ENCODE measurements at places on chromosomes 16 and 17.

DNA sequence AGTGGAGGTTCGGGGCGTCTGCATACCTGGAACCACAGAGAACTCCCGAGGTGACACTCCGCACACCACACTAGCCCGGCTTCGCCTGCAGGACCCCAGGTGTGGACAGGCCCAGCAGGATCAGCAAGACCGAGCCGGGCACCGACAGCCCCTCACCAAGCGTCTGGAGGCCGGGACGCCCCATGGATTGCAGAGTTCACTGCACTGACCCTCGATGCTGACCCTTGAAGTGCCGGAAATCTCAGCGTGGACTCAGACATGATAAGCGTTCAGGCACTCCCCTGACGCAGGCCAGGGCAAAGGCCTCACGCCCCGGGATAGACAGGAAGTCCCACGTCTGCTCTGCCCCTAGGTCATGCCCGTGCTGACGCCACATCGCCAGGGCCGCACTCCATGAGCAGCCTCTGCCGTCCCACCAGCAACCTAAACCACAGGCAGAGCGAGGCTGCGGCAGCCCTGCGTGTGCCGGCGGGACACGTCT lies 26.0 kb downstream of the ACSF3 start:
- no peak for DNase-seq

GRCh38 chr17:32567086-32567485 lies 80.3 kb downstream of the CDK5R1 start:
- no peak for DNase-seq

- DNase-seq = no peak
These were observed 3.6 kb downstream of the TAOK2 start for GRCh38 chr16:29977063-29977825.

- peak; percentile 58 for DNase-seq
These were observed 13.8 kb upstream of the CTCF start for GRCh38 chr16:67548265-67549126.

GRCh38 chr17:38617967-38618760 lies 12.4 kb upstream of the SRCIN1 start:
- no peak for DNase-seq

- DNase-seq = no peak
These were observed 16.6 kb upstream of the NOS2 start for GRCh38 chr17:27816946-27817345.

DNA sequence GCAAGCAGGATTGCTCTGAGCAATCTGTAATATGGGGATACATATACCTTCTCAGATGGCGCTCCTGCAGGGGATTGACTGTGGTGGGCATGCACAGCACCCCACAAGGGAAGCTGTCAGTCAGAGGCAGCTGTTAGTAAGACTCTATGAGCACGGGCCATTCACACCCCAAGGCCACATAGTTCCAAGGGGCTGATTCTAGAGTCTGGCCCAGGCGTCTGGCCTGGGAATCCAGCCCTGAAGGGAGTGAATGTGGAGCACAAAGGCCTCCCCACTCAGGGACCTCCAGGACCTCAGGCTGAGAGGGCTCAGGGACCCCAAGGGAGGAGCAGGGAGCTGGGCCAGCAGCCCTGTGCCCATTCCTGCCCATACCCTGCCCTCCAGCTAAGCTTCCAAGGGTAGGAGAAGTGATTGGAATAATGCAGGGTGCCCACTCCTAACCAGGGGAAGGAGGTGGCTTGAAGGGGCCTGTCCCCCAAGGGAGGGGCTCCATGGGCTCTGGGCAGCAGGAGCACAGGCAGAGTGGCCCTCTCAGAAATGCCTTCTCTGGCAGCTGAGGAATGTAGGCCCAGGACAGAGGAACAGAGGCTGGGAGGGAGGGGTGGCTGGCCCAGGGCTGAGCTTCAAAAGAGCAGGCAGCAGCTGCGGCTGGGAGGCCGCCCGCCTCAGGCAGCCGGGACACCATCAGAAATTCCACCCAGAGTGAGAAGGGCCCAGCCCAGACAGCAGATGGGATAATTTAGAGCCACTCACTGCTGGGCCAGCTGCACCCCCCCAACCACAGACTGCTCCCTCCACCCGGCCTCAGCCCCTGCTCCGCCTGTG lies 48.9 kb upstream of the MRPS23 start:
- no peak for DNase-seq

GRCh38 chr16:17552351-17552750 lies 81.6 kb upstream of the XYLT1 start:
- no peak for DNase-seq
